Activated CD4-positive, CD25-positive, alpha-beta regulatory T cell (primary cell): ENCODE measurements at places on chromosomes 12 and 14.

DNA sequence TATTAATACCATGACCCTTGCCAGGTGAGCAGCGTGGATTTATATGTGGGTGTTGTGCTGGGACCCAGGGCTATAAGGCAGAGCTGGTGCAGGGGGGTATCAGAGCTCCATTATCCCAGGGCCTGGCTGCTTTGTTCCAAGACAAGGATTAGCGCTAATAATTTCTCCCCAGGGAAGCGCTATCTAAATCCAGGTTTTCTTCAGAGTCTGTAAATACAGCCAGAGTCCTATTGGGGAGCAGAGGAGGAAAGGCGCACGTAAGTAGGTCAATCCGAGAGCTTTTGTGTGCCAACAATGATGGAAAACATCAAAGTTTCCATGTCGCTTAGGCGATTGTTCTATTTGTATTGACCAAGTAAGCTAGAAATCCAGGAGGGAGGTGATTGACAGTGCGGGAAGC is 1009.7 kb downstream of the VRK1 start:
- DNase-seq: no peak

DNA sequence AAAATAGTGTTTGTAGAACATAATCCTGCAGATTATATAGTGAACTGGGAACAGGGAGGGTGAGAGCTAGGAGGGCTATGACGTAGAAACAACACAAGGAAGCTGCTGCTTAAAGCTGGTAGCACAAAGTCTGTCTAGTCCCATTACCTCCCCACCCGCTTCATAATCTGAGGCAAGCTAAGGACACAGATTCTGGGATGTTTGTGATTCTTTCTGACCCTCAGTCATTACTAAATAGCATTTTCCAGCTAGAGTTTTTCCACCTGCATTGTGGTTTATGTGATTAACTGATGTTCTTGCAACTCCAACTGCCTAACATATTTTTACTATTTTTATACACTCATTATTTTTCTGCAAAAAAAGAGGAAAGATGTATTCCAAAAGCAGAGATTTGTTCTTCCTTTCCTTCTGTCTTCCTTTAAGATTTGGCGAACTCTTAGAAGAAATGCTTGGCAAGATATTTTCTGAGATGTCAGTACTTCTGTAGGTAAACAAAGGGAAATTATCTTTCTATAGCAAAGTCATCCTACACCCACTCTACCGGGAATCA is 293.2 kb upstream of the FAR2 start:
- no peak for DNase-seq

GRCh38 chr12:113933201-113933786 is 32.8 kb downstream of the RBM19 start:
- DNase-seq: no peak

DNA sequence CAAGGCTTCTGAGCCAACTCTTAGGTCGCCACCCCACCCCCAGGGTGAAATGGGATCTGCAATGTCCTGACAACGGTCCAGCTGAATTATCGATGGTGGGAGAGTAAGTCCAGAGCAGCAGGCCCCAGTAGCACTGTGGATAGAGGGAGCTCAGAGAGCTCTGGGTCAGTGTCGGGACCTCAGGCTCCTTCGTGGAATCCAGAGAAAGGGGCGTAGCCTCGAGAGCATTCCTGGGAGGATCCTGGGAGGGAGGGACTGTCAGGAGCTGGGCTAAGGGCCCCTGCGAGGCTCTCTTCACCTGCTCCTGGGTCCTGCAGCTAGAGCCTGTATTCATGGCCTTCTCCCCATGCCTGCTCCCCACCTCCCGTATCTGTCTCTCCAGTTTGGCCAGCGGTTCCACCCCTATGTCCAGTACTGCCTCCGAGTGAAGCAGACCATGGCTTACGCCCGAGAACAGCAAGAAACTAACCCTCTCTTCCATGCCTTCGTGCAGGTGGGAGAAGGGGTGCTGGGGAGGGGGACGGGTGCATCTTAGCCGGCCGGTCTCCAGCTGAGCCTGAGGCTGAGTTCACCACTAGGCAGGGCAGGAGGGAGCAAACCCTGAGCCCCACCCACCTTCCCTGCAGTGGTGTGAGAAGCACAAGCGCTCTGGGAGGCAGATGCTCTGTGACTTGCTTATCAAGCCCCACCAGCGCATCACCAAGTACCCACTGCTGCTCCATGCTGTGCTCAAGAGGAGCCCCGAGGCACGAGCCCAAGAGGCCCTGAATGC is 6.6 kb downstream of the PLEKHG6 start:
- no peak for DNase-seq

GRCh38 chr12:76555797-76556196 is 3.8 kb downstream of the OSBPL8 start:
- DNase-seq: no peak

DNA sequence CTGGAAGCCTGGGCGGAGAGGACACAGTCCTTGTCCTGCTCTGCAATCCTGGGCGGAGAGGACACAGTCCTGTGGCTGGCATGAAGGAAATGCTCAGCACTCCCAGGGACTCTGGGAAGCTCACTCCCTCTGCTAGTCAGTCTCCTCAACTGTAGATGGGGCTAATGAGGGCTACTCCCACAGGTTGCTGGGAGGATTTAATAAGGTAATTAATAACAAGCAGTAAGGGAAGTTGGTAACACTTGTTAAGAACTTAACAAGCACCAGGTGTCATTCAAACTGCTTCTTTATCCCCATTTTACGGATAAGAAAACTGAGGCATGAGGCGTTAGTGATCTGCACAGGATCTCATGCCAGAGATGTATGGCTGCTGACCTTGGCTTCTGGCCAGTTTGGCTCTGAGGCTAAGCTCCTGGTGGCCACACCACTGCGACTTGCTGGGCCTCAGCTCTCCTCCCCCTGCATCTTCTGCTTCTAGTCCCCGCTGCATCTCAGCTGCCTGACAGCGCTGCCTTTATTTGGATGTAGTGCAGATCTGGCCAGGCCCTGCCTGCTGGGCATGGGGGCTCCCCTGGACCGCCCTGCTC is 54.1 kb upstream of the BEGAIN start:
- no peak for DNase-seq

GRCh38 chr14:44866322-44866721 is 95.4 kb downstream of the KLHL28 start:
- no peak for DNase-seq

GRCh38 chr14:43244142-43244625 is 1262.9 kb downstream of the FSCB start:
- no peak for DNase-seq
